ENCODE measurements at places on chromosomes 4 and X.

GRCh38 chr4:168441412-168441811 lies 38.9 kb downstream of the DDX60L start:
- DNase-seq = no peak

- DNase-seq = no peak
Measured at GRCh38 chr4:149029056-149029651, 586.9 kb upstream of the NR3C2 start.

DNA sequence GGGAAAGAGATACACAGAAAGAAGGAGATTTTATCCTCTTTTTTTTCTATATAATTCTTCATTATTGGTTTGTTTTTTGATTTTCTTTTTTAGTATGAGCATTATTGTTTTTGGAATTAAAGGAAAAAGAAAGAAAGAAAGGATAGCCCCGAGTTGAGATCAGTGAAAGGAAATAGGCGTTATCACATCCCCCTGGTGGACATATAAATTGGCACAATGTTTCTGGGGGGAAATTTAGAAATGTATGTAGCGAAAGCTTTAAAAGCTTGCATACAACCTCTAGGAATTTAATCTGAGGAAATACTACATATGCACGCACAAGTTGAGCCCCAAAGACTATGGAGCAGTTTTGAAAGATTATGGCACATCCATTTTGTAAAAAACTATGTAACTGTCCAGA lies 226.3 kb upstream of the LDB2 start:
- DNase-seq = no peak

DNA sequence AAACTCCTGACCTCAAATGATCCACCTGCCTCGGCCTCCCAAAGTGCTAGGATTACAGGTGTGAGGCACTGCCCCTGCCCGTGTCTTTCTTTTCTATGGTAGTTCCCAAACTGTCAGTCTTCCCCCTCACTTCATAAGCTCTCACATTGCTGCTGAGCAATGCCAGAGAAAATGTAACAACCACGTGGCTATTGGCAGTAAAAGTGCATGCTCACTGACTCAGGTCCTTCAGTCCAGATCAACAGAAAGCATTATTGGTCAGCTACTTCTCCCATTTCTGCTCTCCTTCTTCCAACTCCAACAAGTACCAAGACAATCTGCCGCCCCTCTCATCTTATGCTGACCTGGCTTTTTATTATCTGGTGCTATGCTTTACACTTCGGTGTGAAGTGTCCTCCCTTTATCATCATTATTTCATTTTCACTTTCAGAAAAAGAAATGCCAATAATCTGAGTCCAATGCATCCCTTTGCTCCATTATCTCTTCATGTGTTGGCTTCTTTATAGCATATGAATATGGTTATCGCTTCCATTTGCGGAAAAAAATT lies 133.8 kb upstream of the UGT8 start:
- DNase-seq = no peak

DNA sequence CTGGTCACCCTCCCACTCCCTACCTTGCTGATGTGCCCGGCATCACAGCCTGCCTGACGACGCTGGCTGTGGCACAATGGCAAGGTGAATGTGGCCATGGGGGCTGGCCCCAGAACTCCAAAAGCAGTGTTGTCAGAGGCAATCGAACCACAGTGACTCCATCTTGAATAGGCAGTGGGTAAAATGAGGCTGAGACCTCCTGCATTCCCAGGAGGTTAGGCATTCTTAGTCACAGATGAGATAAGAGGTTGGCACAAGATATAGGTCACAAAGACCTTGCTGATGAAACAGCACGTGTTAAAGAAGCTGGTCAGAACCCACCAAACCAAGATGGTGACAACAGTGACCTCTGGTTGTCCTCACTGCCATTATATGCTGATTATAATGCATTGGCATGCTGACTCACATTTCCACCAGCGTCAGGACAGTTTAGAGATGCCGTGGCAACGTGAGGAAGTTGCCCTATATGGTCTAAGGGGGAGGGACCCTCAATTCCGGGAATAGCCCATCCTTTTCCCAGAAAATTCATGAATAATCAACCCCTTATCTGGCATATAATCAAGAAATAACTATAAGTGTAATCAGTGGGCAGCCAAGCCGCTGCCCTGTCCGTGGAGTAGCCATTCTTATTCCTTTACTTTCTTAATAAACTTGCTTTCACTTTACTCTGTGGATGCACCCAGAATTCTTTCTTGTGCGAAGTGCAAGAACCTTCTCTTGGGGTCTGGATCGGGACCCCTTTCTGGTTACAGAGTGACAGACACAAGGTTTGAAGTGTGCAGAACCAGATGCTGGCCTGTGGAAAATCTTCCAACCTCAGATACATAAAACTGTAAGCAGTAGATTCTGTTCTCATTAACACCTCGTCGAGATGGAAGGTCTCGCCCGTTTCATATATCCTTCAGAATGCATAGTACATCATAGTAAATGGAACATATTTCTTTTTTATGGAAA lies 26.8 kb upstream of the CLDN24 start:
- no peak for DNase-seq

DNA sequence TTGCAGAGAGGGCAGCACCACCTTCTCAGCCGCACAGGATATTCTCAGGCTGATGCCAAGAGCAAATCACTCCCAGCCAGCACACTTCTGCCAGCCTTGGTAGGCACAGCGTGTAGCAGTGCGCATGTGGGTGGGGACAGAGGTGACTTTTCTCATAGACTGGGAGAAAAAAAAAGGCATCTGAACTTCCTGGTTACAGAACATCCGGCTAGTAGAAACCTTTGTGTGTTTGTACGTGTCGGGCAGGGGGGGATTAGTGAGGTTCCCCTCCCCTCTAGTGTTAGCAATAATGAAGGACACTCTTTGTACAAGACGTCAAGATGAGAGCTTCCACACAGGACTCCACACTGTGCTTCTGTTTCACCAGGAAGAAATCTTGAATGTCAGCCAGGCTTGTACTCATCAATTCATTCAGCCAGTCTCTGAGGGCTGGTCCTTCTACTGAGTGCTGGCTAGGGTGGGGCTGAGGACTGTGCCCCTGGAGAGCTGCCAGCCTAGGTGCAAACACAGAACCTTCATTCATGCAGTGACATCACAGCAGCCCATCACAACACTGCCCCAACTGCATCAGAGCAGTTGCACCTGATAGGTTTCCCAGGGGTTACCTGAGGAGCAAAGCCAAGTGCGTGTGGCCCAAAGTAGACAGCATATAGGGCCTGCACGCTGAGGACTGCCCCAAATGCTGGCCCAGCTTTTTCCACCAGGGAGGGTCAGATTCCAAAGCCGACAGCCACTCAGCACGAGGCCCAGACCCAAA lies 34.7 kb downstream of the SLC25A5 start:
- peak; percentile 2 for DNase-seq

DNA sequence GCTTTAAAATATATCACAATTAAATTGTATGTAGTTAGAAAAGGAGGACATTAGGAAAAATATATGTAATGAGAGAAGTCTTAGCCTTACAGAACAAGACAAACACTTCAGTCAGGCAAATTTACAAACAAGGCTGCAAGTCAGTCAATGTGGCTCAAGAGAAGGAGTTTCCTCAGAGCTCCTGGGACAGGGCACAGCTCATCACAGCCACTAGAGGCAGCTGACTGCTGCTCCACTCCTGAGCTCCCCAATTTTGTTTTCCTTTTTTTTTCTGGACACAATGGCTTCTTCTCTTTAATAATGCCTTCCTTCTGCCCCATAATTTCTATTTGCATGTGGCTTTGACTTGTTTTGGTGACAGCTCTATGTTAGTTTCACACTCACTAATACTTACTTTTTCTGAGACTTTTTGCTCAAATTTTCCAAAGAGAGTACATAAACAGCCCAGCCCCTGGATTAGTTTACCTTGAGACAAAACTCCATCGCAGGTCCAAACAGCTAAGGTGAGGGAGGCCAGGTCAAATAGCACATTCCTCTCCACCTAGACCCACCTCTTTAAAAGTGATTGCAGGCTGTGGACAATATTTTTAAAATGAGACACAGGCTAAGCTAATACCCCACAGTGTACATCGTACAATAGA lies 850.4 kb upstream of the FRG1 start:
- no peak for DNase-seq

GRCh38 chrX:85327060-85327333 lies 52.5 kb downstream of the POF1B start:
- no peak for DNase-seq

DNA sequence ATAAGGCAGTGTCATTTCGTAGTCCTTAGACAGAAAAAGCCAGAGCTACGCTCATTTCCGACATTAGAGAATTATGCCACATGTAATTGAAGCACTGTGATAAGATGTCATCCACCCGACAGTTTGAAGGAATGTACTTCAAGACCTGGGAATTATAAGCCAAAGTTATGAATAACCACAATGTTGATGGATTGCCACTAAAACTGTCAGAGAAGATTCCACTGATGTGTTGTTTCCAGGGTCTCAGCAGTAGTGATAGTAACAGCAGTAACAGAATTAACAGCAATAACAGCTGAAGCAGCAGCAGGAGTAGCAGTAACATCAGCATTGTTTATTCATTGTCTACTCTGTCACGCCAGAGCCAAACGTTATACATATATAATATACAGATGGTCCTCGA lies 24.7 kb downstream of the RAB33A start:
- no peak for DNase-seq

- DNase-seq = no peak
Measured at GRCh38 chrX:78838709-78839108, 91.2 kb downstream of the LPAR4 start.

GRCh38 chr4:23368081-23368697 lies 521.7 kb downstream of the PPARGC1A start:
- DNase-seq = no peak

GRCh38 chrX:104310090-104310489 lies 55.4 kb upstream of the ESX1 start:
- DNase-seq = no peak

DNA sequence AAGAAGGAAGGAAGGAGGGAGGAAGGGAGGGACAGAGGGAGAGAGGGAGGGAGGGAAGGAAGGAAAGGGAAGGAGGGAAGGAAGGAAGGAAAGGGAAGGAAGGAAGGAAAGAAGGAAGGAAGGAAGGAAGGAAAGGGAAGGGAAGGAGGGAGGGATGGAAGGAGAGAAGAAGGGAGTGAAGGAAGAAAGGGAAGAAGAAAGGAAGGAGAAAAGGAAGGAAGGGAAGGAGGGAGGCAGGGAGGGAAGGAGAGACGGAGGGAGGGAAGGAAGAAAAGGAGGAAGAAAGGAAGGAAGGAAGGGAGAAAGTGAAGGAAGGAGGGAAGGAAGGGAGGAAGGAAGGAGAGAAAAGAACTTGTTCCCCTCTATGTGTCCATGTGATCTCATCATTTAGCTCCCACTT lies 465.0 kb downstream of the KCTD8 start:
- no peak for DNase-seq

DNA sequence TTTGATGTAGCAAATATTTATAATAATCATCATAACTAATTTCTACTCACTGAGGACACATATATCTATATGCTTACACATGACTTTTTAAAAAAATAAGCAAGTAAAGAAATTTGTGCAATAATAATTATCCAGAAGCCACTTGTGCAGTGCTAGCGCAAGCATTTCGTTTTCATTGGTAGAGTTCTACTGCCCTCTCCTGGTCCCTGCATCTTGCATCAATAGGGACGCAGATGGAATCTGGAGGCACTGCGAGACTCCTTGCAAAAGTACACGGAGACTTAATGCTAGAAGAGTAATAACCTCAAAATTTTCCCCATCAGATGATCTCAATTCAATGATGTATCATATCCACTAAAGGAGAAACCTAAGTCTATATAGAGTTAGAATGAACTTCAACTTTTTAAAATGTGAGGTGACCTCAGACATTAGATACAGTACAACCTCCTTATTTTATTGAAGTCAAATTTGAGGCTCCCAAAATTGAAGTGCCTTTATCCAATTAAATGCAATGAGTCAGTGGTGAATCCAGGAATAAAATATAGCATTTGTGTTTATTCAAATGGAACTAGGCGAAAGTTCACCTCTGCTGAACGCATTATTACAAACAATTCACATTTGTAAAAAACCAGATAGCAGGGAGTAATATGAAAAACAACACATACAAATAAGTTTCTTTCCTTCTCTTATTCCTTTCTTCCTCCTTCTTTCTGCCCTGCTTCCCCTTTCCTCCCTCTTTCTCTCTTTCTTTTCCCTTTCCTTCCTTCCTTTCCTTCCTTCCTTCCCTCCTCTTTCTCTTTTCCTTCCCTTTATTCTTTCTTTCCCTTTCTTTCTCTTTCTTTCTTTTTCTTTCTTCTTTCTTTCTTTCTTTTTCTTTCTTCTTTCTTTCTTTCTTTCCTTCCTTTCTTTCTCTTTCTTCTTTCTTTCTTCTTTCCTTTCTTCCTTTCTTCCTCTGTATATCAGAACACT lies 450.0 kb downstream of the ANKRD50 start:
- DNase-seq = no peak

DNA sequence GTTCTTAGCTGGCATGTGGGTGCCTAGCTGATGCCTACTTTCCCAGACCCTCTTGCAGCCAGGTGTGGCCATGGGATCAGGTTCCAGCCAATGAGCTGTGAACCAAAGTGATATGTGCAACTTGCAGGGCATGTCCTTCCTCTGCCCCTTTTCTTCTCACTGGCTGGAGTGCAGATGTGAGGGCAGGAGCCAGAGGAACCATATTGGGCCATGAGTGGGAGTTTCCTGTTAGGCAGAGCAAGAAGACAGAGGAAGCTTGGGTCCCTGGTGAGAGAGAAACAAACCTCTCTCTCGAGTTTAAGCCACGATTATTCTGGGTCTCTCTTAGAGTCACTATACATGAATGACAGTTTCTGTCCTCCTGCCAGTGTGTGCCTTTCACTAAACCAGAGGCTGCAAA lies 120.4 kb upstream of the STX18 start:
- no peak for DNase-seq

- DNase-seq = no peak
Measured at GRCh38 chr4:169618286-169618685, 2.1 kb upstream of the CLCN3 start.

- no peak for DNase-seq
Measured at GRCh38 chrX:30814978-30815377, 74.1 kb downstream of the TAB3 start.

DNA sequence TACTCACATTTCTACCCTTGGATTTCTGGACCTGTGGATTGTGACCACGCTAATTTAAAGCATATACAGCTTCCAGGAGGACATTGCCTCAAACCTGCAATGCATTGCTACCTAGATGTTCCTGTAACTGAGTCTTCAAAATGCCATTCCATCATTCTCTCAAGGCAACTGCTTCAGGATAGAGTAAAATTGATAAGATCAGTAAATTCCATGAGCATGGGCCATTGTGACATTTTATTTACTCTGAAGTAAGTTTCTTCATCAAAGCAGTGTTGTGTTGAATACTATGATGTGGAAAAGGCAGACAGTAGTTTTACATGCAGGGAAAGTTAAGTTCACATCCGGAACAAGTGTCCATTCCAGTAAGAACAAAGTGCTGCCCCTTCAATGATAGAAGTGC lies 991.0 kb downstream of the ARAP2 start:
- no peak for DNase-seq

DNA sequence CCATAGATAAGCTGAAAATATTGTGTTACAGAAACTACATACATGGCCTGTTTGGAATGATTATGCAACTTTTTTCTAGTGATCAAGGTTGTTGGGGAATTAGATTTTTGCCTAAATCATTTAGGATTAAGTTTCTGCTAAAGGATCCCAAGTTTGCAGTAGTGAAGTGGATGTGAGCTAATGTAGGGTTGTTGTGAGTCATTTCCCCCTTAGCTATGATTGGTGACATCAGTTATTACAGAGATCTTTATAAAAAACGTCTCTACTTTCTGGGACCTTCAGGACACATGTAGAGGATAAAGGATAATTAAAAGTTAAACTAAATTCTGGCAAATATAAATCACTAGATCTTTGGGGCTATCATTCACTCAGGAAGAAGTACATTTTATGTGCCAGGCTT lies 133.3 kb downstream of the GATB start:
- DNase-seq = no peak

Measured in stimulated activated CD8-positive, alpha-beta memory T cell treated with anti-CD3 and anti-CD28 coated beads, Interleukin-4, amount 100 ng/mL, for 4 hours (primary cell).